ENCODE measurements at places on chromosomes 6 and 20. TPM values are rescaled to one million over a fixed set of nuclear protein-coding genes. Genes with fewer than 3 reads are reported as not detected.
A peak's percentile ranks its signal among the peaks of the same experiment; 100 is the strongest.

DNA sequence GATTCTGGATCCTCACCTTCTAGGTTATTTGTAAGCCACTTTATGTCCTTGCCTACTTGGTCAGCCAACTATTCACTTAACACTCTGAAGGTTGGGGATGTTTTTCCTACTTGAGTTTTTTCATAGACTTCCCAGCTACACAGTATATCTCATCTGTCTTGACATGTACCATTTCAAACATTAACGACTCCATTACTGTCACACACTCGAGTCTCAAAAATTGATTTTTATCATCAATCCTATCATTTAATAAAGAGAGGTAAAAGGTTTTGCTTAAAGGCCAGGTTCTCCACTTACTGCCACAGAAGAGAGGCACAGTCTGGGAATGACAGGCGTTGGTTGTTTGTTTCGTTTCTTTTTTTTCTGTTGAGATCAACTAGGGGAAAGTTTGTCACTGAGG, 38.2 kb upstream of the LAMP5 start:
- H3K27ac ChIP-seq: no peak overlapping the region
- peaks cover 3% of the 10 kb centered on the region for H3K4me1 ChIP-seq
- H3K4me3 ChIP-seq: no peak overlapping the region
- no peak for DNase-seq

The KHDC1L gene
- total RNA-seq: not detected

GRCh38 chr6:101550451-101550850, 156.9 kb downstream of the GRIK2 start:
- no peaks in the 10 kb centered on the region for H3K27me3 ChIP-seq
- no peak for DNase-seq
- no peaks in the 10 kb centered on the region for H3K36me3 ChIP-seq
- H3K27ac ChIP-seq: no peak overlapping the region
- no peaks in the 10 kb centered on the region for H3K4me1 ChIP-seq
- H3K4me3 ChIP-seq: no peak overlapping the region

- no peak overlapping the region for H3K27ac ChIP-seq
- H3K27me3 ChIP-seq: no peaks in the 10 kb centered on the region
- DNase-seq: no peak
- H3K36me3 ChIP-seq: no peaks in the 10 kb centered on the region
- H3K4me3 ChIP-seq: no peak overlapping the region
- peaks cover 2% of the 10 kb centered on the region for H3K4me1 ChIP-seq
Observed at GRCh38 chr20:35106827-35107380, 14.3 kb upstream of the TRPC4AP start.

The ARFGEF3 gene
- total RNA-seq: under 0.01 TPM

The ARFGEF2 gene
- total RNA-seq: 30.8 TPM

- no peaks in the 10 kb centered on the region for H3K36me3 ChIP-seq
- no peak overlapping the region for H3K27ac ChIP-seq
- H3K27me3 ChIP-seq: no peaks in the 10 kb centered on the region
- H3K4me1 ChIP-seq: no peaks in the 10 kb centered on the region
Observed at GRCh38 chr6:83369692-83370091, 61.2 kb downstream of the ME1 start.

The RAET1L gene
- not detected for total RNA-seq

GRCh38 chr6:88708197-88708744, 255.1 kb downstream of the RNGTT start:
- DNase-seq: no peak
- H3K27ac ChIP-seq: no peak overlapping the region
- no peak overlapping the region for H3K4me3 ChIP-seq
- no peaks in the 10 kb centered on the region for H3K36me3 ChIP-seq
- H3K27me3 ChIP-seq: no peaks in the 10 kb centered on the region

- H3K4me3 ChIP-seq: no peak overlapping the region
- peaks cover 2% of the 10 kb centered on the region for H3K4me1 ChIP-seq
- H3K36me3 ChIP-seq: no peaks in the 10 kb centered on the region
- H3K27ac ChIP-seq: no peak overlapping the region
- no peaks in the 10 kb centered on the region for H3K27me3 ChIP-seq
- DNase-seq: no peak
Observed at GRCh38 chr6:3527651-3527977, 70.8 kb upstream of the SLC22A23 start.

DNA sequence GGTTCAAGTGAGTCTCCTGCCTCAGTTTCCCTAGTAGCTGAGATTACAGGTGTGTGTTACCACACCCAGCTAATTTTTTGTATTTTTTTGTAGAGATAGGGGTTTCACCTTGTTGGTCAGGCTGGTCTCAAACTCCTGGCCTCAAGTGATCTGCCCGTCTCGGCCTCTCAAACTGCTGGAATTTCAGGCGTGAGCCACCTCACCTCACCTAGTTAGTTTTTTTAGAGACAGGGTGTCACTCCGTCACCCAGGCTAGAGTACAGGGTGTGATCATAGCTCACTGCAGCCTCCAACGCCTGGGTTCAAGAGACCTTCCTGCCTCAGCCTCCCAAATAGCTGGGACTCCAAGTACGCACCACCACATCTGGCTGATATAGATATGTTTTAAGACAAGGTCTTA, 22.9 kb downstream of the SYTL3 start:
- no peak for DNase-seq
- no peaks in the 10 kb centered on the region for H3K4me1 ChIP-seq
- H3K36me3 ChIP-seq: no peaks in the 10 kb centered on the region
- no peak overlapping the region for H3K27ac ChIP-seq
- H3K4me3 ChIP-seq: no peak overlapping the region
- H3K27me3 ChIP-seq: no peaks in the 10 kb centered on the region

DNA sequence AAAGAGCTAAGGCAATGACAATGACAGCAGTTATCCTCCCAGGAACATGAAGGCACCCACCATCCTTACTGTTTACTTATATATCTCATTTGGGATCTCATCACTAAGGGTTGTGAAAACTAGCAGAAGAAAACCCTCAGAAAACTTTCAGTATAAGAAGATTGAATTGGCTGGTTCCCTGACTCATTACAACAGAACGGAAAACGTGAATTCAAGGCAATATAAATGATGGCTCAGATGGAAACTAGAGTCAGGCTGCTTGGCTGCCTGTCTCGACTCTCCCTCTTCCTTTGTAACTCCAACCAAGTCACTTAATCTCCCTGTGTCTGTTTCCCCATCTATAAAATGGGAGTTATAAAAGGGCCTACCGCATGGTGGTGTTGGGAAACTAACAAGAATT, 387.1 kb upstream of the JARID2 start:
- no peaks in the 10 kb centered on the region for H3K27me3 ChIP-seq
- H3K4me1 ChIP-seq: no peaks in the 10 kb centered on the region
- DNase-seq: no peak
- H3K27ac ChIP-seq: no peak overlapping the region

GRCh38 chr20:46709055-46709458, 392 bp upstream of the SLC2A10 start:
- H3K27ac ChIP-seq: peak overlapping the region; percentile 60
- peaks cover 2% of the 10 kb centered on the region for H3K36me3 ChIP-seq
- peaks cover 2% of the 10 kb centered on the region for H3K4me1 ChIP-seq
- peaks cover 7% of the 10 kb centered on the region for H3K27me3 ChIP-seq

- H3K27ac ChIP-seq: no peak overlapping the region
- no peaks in the 10 kb centered on the region for H3K36me3 ChIP-seq
- H3K27me3 ChIP-seq: no peaks in the 10 kb centered on the region
- peaks cover 7% of the 10 kb centered on the region for H3K4me1 ChIP-seq
Observed at GRCh38 chr6:158807515-158808441, 11.4 kb downstream of the EZR start.

- DNase-seq: peak; percentile 18
- peaks cover 25% of the 10 kb centered on the region for H3K4me1 ChIP-seq
- no peaks in the 10 kb centered on the region for H3K36me3 ChIP-seq
- H3K4me3 ChIP-seq: peak overlapping the region; percentile 34
- no peaks in the 10 kb centered on the region for H3K27me3 ChIP-seq
- H3K27ac ChIP-seq: peak overlapping the region; percentile 68
Observed at GRCh38 chr6:163459536-163459935, 45.0 kb downstream of the QKI start.

GRCh38 chr6:89597988-89598387, 40.6 kb downstream of the LYRM2 start:
- no peak overlapping the region for H3K4me3 ChIP-seq
- no peaks in the 10 kb centered on the region for H3K4me1 ChIP-seq
- no peak overlapping the region for H3K27ac ChIP-seq
- no peaks in the 10 kb centered on the region for H3K27me3 ChIP-seq
- no peaks in the 10 kb centered on the region for H3K36me3 ChIP-seq
- peak; percentile 31 for DNase-seq

GRCh38 chr20:49868964-49869363, 46.4 kb downstream of the SPATA2 start:
- no peak overlapping the region for H3K27ac ChIP-seq
- no peaks in the 10 kb centered on the region for H3K27me3 ChIP-seq
- H3K36me3 ChIP-seq: no peaks in the 10 kb centered on the region
- no peaks in the 10 kb centered on the region for H3K4me1 ChIP-seq

The CALHM4 gene
- total RNA-seq: not detected

The GPLD1 gene
- under 0.01 TPM for total RNA-seq

The TUBB2A gene
- total RNA-seq: 54.3 TPM

DNA sequence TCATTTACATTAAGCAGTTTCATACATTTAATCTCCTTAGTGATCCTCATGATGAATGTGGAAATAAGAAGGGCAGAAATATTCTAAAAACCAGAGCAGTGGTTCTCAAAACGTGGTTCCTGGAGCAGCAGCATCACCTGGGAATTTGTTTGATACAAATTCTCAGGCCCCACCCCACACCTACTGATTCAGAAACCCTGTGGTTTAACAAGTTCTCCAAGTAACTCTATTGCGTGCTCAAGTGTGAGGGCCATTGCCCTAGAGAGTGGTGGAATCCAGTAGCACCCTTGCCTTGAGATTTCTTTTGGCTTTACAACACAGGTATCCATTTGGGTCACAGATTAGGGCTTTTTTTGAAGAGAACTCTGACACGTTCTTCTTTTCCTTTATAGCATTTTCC, 354.6 kb upstream of the FLRT3 start:
- H3K36me3 ChIP-seq: no peaks in the 10 kb centered on the region
- DNase-seq: no peak
- no peaks in the 10 kb centered on the region for H3K4me1 ChIP-seq
- H3K27ac ChIP-seq: no peak overlapping the region
- no peaks in the 10 kb centered on the region for H3K27me3 ChIP-seq
- no peak overlapping the region for H3K4me3 ChIP-seq

- no peak overlapping the region for H3K27ac ChIP-seq
- peaks cover 3% of the 10 kb centered on the region for H3K4me1 ChIP-seq
- no peak for DNase-seq
- H3K4me3 ChIP-seq: no peak overlapping the region
Observed at GRCh38 chr6:170284126-170284773, 6.6 kb downstream of the DLL1 start.

- no peaks in the 10 kb centered on the region for H3K36me3 ChIP-seq
- H3K27me3 ChIP-seq: no peaks in the 10 kb centered on the region
- DNase-seq: peak; percentile 75
- H3K4me3 ChIP-seq: no peak overlapping the region
Observed at GRCh38 chr6:158207422-158207788, 39.3 kb downstream of the GTF2H5 start.

The HCRTR2 gene
- not detected for total RNA-seq

The PEX3 gene
- total RNA-seq: 25.6 TPM

The SLC26A8 gene
- not detected for total RNA-seq

- no peak overlapping the region for H3K4me3 ChIP-seq
- H3K27me3 ChIP-seq: no peaks in the 10 kb centered on the region
- H3K27ac ChIP-seq: no peak overlapping the region
- no peaks in the 10 kb centered on the region for H3K4me1 ChIP-seq
- DNase-seq: peak; percentile 36
Observed at GRCh38 chr6:82083646-82084045, 163.9 kb downstream of the IBTK start.

The ZNF334 gene
- total RNA-seq: 7.9 TPM

DNA sequence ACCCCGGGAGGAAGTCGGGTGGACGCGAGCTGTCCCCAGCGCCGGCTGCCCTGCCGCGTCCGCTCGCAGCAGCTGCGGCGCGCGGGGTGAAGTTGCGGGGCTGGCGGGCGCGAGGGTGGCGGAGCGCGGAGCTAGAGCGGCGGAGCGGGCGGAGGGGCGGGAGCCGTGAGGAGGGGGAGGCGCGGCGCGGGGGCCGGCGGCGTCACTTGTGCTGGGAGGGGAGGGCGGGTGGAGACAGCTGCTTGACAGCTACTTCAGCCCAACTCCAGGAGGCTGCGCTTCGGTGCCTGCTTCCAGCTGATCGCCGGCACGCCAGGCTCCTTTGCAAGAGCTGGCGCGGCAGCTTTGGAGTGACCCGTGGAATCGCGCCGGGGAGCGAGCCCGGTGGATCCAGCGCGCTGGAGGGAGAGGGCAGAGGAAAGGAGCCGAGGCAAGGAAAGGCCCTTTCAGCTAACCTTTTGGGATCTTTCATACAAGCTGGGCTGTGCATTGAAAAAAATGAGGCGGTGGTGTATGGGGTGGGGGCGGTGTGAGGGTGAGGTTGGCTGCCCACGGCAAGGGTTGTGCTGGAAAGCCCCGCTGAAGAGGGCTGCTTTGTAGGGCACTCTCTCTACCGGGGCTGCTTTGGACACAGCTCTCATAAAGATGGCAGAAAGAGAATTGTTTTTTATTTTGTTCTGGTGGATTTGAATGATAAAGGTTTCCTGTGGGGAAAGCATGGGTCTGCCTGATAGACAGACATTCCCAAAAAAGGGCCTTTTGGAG, 24.6 kb downstream of the RIPOR2 start:
- H3K27ac ChIP-seq: no peak overlapping the region
- peaks cover 3% of the 10 kb centered on the region for H3K4me1 ChIP-seq
- H3K4me3 ChIP-seq: peak overlapping the region; percentile 62
- H3K36me3 ChIP-seq: no peaks in the 10 kb centered on the region
- H3K27me3 ChIP-seq: peaks cover 18% of the 10 kb centered on the region

DNA sequence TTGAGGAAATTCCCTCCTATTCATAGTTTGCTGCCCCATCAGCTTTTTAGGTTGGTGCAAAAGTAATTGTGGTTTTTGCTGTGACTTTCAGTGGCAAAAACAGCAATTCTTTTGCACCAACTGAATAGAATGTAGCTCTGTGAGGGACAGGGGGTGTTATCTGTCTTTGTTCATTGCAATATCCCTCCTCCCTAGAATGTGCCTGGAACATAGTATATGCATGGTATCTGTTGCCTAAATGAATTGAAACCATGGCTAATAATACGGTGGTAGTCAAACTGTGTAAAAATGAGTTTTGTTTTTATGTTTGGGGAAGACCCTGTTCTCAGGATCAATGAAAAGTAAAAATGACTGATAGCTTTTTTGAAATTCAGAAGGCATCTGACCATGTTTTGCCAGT, 45.1 kb downstream of the SCAND1 start:
- no peak overlapping the region for H3K27ac ChIP-seq
- no peaks in the 10 kb centered on the region for H3K27me3 ChIP-seq
- H3K4me3 ChIP-seq: no peak overlapping the region
- DNase-seq: no peak
- H3K4me1 ChIP-seq: no peaks in the 10 kb centered on the region

DNA sequence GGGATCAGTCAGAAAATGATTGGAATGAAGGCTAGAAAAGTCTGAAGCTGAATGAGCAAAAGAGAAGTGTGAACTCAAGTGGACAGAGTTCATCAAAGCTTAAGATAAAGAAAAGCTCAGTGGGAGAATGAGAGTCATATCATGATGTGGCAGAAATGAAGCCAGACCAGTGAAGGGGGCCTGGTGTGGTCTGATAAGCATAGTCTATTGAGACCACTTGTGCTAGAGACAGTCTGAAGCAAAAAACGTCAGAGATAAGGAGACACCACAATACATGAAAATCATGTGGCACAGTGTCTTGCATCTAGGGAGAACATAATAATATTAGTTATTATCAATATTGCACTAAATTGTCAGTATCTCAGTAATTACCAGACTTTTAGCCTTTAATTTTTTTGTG, 601.5 kb downstream of the UTRN start:
- no peak for DNase-seq
- no peaks in the 10 kb centered on the region for H3K4me1 ChIP-seq
- H3K36me3 ChIP-seq: no peaks in the 10 kb centered on the region
- no peak overlapping the region for H3K4me3 ChIP-seq
- H3K27ac ChIP-seq: no peak overlapping the region
- H3K27me3 ChIP-seq: no peaks in the 10 kb centered on the region

The FOXQ1 gene
- 2.0 TPM for total RNA-seq
